ENCODE measurements at places on chromosomes 7 and 10.

- no peak for DNase-seq
- no peaks in the 10 kb centered on the region for H3K4me1 ChIP-seq
- H3K4me3 ChIP-seq, result no peak overlapping the region
Measured at GRCh38 chr10:8766899-8767298, 712.4 kb downstream of the GATA3 start.

DNA sequence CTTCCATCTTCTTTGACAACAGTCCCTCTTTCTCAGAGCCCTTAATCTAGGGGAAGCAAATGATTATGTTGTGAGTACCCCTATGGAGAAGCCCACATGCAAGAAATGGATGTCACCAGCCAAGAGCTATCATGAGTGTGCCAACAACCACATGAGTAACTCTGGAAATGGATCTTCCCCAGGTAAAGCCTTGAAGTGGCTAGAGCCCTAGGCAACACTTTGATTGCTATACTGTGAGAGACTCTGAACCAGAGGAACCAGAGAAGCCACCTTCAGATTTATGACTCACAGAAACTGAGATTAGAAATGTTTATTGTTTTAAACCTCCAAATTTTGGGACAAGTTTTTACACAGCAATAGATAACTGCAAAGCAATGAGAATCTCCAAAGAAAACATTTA is 60.9 kb upstream of the COL1A2 start:
- H3K36me3 ChIP-seq, result no peaks in the 10 kb centered on the region
- H3K27ac ChIP-seq, result no peak overlapping the region
- no peak for DNase-seq
- peaks cover 9% of the 10 kb centered on the region for H3K4me1 ChIP-seq
- no peaks in the 10 kb centered on the region for H3K27me3 ChIP-seq

GRCh38 chr7:18087687-18088078 is 60.0 kb upstream of the PRPS1L1 start:
- no peaks in the 10 kb centered on the region for H3K36me3 ChIP-seq
- H3K4me1 ChIP-seq, result peaks cover 7% of the 10 kb centered on the region
- peaks cover 20% of the 10 kb centered on the region for H3K27me3 ChIP-seq
- H3K4me3 ChIP-seq, result no peak overlapping the region

- DNase-seq, result no peak
- H3K4me3 ChIP-seq, result no peak overlapping the region
- no peaks in the 10 kb centered on the region for H3K27me3 ChIP-seq
Measured at GRCh38 chr10:111556666-111557065, 479.8 kb downstream of the ADRA2A start.

GRCh38 chr7:151411551-151411950 is 1.7 kb upstream of the WDR86 start:
- H3K36me3 ChIP-seq, result no peaks in the 10 kb centered on the region
- no peak overlapping the region for H3K4me3 ChIP-seq
- DNase-seq, result no peak
- no peak overlapping the region for H3K27ac ChIP-seq

DNA sequence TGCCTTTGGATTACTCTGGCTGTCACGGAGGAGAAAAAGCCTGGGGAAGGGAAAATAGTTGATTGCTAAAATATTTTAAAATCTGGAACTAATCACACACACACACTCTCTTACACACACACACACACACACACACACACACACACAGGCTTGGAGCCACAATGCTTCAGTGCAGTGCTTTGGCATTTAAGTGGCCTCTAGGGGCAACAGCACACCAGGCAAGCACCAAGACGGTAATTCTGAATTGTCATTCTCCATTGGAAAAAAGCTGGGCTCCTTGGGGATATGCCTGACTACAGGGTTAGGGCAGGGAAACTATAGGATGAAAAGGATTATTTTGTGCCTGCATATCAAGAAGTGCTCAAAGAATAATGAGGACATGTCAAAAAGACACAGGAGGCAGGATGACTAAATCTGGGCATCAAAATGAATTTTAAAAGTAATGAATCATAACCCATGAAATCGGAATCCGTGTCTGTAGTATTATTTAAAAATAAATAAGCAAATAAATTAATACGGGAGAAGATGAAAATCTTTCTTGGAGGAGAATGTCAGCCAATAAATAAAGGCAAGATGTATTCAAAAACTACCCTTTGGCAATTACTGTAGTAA is 30.4 kb upstream of the DDC start:
- H3K4me1 ChIP-seq, result no peaks in the 10 kb centered on the region
- H3K27me3 ChIP-seq, result no peaks in the 10 kb centered on the region
- H3K27ac ChIP-seq, result no peak overlapping the region
- no peak overlapping the region for H3K4me3 ChIP-seq

- H3K36me3 ChIP-seq, result peaks cover 22% of the 10 kb centered on the region
- no peaks in the 10 kb centered on the region for H3K27me3 ChIP-seq
- H3K4me3 ChIP-seq, result no peak overlapping the region
- H3K27ac ChIP-seq, result no peak overlapping the region
Measured at GRCh38 chr10:1044146-1044545, 4.8 kb downstream of the IDI1 start.

DNA sequence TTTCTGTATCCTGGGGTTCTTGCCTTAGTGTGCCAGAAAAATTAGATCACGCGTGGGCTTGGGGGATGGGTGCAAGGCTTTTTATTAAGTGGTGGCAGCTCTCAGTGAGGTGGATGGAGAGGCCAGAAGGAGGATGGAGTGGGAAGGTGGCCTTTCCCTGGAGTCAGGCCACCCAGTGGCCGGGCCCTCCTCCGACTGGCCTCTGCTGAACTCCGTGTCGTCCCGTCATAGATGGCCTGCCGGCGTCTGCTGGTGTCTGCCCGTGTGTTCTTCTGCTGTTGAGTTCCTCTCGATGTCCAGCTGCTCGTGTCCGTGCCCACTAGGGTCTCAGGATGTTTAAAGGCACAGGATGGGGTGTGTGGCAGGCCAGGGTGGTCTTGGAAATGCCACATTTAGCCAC is 4.0 kb upstream of the ZNF746 start:
- no peak overlapping the region for H3K4me3 ChIP-seq
- no peak for DNase-seq
- H3K36me3 ChIP-seq, result no peaks in the 10 kb centered on the region
- no peak overlapping the region for H3K27ac ChIP-seq

DNA sequence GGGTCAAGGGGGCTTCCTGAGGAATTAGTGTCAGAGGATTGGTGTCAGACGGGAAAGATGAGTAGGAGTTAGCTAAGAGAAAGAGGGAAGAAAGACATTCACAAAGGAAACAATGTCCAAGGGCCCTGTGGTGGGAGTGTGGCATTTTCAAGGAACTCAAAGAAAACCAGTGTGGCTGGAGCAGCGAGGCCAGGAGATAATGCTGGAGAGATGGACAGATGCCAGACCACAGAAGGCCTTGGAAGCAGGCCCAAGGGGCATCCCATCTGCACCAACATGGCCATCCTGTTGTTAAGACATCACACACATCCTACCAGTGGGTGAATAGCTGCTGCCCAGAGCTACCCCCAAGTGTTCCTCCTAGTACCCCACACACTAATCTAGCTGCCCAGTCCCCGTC is 36.1 kb upstream of the CUL1 start:
- no peak overlapping the region for H3K27ac ChIP-seq
- no peak for DNase-seq
- H3K4me1 ChIP-seq, result peaks cover 4% of the 10 kb centered on the region

GRCh38 chr10:70592746-70593512 is 9.6 kb downstream of the PRF1 start:
- no peak overlapping the region for H3K4me3 ChIP-seq
- DNase-seq, result no peak
- H3K27me3 ChIP-seq, result peaks cover 15% of the 10 kb centered on the region
- no peaks in the 10 kb centered on the region for H3K36me3 ChIP-seq

DNA sequence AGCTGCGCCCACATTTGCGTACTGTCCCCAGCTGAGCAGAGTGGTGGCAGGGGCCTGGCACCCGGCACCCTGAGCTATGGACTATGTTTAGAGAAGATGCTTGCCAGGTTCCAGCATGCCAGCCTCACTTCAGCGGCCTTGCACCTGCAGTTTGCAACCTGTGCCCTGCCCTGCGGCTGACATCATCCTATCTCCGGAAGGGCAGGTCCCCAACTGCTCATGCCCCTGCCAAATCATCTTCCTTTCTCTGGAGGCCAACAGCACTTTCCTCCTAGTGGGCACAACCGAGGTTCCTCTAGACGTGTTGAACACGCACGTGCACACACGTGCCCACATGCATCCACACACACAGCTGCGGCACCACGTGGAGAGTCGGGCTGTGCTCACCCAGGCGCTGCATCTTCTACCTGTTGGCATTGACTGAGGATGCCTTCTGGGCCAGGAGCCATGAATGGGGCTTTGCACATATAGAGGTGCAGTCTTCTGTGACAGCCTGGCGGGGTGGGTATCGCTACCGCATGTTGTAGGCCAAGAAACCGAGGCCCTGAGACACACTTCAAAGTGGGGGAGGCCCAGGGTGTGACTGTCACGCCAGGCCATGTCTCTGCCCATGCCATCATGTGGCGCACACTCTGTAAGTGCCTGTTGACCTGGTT is 24.5 kb downstream of the CNPY1 start:
- no peak overlapping the region for H3K27ac ChIP-seq
- peaks cover 9% of the 10 kb centered on the region for H3K36me3 ChIP-seq
- H3K4me1 ChIP-seq, result no peaks in the 10 kb centered on the region
- H3K4me3 ChIP-seq, result no peak overlapping the region
- no peak for DNase-seq

DNA sequence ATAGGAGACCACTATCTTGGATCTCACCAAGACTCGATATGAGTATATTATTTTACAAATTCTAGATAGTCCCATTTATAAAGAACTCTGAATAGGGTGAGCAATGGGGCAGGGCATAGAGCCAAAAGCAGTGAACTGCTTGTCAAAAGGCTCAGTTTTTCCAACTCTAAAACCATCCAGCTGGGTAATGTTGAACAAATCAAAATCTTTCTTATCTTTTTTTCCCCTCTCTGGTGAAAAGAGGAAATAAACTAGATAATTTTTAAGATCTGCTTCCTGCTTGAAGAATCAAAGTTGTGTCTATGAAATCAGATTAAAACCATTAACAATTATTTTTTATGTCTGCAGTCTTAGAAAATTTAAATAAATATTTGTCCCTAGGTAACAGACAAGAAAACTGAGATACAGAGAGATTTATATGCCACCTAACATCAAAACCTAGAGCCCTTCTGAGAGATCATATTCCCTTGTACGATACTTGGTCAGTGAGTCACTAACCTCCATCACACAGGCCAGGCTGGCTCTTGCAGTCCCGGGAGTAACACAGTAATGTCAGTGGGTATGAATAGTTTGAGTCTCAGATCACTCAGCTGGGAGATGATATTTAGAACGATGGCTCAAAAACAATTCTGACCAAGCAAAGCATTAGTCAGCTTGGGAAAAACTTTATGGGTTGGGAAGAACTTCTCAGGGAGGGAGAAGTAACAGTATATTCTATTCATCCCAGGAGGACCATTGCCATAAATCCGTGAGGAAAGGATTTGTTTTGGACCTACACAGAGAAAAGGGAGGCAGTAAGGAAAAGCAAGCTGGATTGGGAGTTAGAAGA is 178.8 kb downstream of the REEP3 start:
- no peaks in the 10 kb centered on the region for H3K36me3 ChIP-seq
- no peak for DNase-seq
- no peak overlapping the region for H3K4me3 ChIP-seq
- H3K4me1 ChIP-seq, result no peaks in the 10 kb centered on the region

- no peak overlapping the region for H3K4me3 ChIP-seq
- peaks cover 3% of the 10 kb centered on the region for H3K36me3 ChIP-seq
- peaks cover 7% of the 10 kb centered on the region for H3K4me1 ChIP-seq
- no peaks in the 10 kb centered on the region for H3K27me3 ChIP-seq
- no peak for DNase-seq
Measured at GRCh38 chr7:2387897-2388636, 15.3 kb upstream of the CHST12 start.

GRCh38 chr10:120086066-120086465 is 193.5 kb downstream of the SEC23IP start:
- DNase-seq, result no peak
- no peak overlapping the region for H3K27ac ChIP-seq
- H3K27me3 ChIP-seq, result no peaks in the 10 kb centered on the region
- no peaks in the 10 kb centered on the region for H3K4me1 ChIP-seq
- H3K4me3 ChIP-seq, result no peak overlapping the region

GRCh38 chr7:18317941-18318340 is 177.6 kb upstream of the HDAC9 start:
- H3K27ac ChIP-seq, result no peak overlapping the region
- no peaks in the 10 kb centered on the region for H3K27me3 ChIP-seq
- H3K4me1 ChIP-seq, result no peaks in the 10 kb centered on the region

DNA sequence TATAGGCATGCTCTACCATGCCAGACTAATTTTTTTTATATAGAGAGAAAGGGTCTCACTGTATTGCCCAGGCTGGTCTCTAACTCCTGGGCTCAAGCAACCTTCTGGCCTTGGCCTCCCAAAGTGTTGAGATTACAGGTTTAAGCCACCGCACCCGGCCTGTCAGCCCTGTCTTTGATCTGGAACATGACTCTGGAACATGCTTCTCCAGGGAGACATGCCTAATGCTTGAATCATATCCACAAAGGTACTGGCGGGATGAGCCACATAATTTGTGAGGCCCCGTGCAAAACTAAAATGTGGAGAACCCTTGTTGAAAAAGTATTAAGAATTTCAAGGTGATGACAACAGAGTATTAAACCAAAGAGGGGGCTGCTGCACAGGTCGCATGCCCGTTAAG is 282.8 kb downstream of the ARHGAP12 start:
- no peak overlapping the region for H3K4me3 ChIP-seq
- H3K27ac ChIP-seq, result no peak overlapping the region
- no peaks in the 10 kb centered on the region for H3K4me1 ChIP-seq

DNA sequence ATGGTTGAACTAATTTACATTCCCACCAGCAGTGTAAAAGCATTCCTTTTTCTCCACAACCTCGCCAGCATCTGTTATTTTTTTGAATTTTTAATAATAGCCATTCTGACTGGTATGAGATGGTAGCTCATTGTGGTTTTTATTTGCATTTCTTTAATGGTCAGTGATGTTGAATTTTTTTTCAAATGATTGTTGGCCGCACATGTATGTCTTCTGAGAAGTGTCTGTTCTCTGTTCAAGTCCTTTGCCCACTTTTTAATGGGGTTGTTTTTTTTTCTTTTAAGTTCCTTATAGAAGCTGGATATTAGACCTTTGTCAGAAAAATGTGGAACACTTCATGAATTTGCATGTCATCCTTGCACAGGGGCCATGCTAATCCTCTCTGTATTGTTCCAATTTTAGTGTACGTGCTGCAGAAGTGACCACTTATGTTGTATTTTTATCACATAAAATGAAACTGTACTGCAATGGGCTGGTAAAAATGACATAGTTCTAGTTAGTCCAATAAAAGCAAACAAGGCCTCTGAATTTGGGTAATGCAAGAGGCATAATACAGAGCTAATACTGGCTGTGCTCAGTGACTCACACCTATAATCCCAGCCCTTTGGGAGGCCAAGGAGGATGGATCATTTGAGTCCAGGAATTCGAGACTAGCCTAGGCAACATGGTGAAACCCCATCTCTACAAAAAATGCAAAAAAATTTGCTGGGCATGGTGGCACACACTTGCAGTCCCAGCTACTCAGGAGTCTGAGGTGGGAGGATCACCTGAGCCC is 70.3 kb downstream of the ABI1 start:
- H3K27me3 ChIP-seq, result no peaks in the 10 kb centered on the region
- no peaks in the 10 kb centered on the region for H3K36me3 ChIP-seq
- no peak overlapping the region for H3K4me3 ChIP-seq
- H3K4me1 ChIP-seq, result no peaks in the 10 kb centered on the region
- H3K27ac ChIP-seq, result no peak overlapping the region

GRCh38 chr7:54823776-54824175 is 64.8 kb upstream of the SEC61G start:
- no peaks in the 10 kb centered on the region for H3K4me1 ChIP-seq
- no peak for DNase-seq
- no peaks in the 10 kb centered on the region for H3K27me3 ChIP-seq
- H3K4me3 ChIP-seq, result no peak overlapping the region
- H3K27ac ChIP-seq, result no peak overlapping the region
- no peaks in the 10 kb centered on the region for H3K36me3 ChIP-seq

- peak overlapping the region; percentile 79 for H3K4me3 ChIP-seq
- DNase-seq, result no peak
- H3K4me1 ChIP-seq, result peaks cover 17% of the 10 kb centered on the region
- peaks cover 14% of the 10 kb centered on the region for H3K36me3 ChIP-seq
- peaks cover 17% of the 10 kb centered on the region for H3K27me3 ChIP-seq
Measured at GRCh38 chr10:103276251-103276895, 565 bp upstream of the INA start.
